ENCODE measurements at places on chromosomes 2 and 18. TPM values are rescaled to one million over a fixed set of nuclear protein-coding genes. Genes with fewer than 3 reads are reported as not detected.

DNA sequence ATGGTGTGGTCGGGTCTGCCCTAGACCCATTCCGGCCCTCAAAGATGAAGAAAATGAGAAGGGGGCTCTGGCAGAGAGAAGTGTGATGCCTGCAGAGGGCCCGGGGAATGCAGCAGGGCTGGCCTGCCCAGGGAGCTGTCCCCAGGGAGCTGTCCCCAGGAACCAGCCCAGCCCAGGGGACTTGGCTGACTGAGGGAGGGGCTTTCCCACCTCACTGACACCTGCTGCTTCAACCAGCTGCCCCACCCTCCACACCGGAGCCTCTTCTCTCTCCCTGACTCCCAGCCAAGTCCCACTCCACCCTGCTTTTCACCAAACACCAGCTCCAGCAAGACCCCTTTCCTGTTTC lies 111.2 kb downstream of the STPG4 start:
- H3K27me3 ChIP-seq: no peaks in the 10 kb centered on the region
- peaks cover 33% of the 10 kb centered on the region for H3K36me3 ChIP-seq
- H3K4me1 ChIP-seq: peaks cover 8% of the 10 kb centered on the region
- DNase-seq: no peak
- H3K4me3 ChIP-seq: no peak overlapping the region
- no peak overlapping the region for H3K27ac ChIP-seq

- H3K27ac ChIP-seq: no peak overlapping the region
- H3K36me3 ChIP-seq: peaks cover 11% of the 10 kb centered on the region
- peaks cover 28% of the 10 kb centered on the region for H3K4me1 ChIP-seq
- no peaks in the 10 kb centered on the region for H3K27me3 ChIP-seq
Measured at GRCh38 chr2:240570531-240571313, 2.4 kb downstream of the RNPEPL1 start.

- H3K4me3 ChIP-seq: no peak overlapping the region
- no peaks in the 10 kb centered on the region for H3K36me3 ChIP-seq
- no peaks in the 10 kb centered on the region for H3K4me1 ChIP-seq
- H3K27me3 ChIP-seq: peaks cover 7% of the 10 kb centered on the region
Measured at GRCh38 chr2:26540961-26541360, 63.0 kb upstream of the OTOF start.

DNA sequence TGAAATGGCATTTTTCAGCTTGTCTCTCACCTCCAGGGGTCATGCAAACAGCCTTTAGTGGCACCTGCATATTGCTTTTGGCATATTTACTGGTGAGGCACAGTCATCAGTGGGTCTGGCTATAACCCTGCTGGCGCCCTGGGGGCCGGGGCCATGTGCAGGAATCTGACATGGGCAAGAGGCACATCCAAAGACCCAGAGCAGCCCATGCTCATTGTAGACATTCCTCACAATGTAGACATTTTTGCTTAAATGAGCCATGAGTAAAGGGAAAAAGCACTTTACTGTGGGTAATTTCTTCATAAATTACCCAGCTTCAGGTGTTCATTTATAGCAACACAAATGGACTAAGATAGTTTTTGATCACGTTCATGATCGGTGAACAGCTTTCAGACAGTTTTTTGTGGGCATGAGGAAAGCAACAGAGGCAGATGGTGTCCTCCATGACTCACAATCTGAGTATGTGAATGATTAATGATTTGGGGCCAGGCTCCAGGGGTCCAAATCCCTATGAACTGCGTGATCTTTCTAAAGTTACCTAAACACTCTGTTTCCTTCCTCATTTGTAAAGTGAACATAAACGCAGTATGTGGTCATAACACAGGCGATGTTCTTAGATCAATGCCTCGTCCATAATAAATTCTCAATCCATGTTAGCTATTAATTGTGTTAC lies 85.8 kb downstream of the LIPG start:
- no peak overlapping the region for H3K27ac ChIP-seq
- no peak overlapping the region for H3K4me3 ChIP-seq
- no peaks in the 10 kb centered on the region for H3K4me1 ChIP-seq
- DNase-seq: no peak
- H3K36me3 ChIP-seq: no peaks in the 10 kb centered on the region

CKAP2L gene
- total RNA-seq: 17.9 TPM

DNA sequence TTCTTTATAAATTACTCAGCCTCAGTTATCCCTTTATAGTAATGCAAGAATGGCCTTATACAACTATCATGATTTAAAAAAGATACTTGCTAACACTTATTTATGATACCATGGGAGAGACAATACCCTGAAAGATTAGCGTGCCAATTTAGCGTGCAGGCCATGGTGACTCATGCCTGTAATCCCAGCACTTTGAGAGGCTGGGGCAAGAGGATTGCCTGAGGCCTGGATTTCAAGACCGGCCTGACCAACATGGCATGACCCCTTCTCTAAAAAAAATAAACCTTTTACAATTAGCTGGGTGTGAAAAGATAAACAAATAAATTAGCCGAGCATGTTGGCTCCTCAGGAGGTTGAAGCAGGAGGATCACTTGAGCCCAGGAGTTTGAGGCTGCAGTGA lies 493.4 kb upstream of the FSIP2 start:
- H3K36me3 ChIP-seq: no peaks in the 10 kb centered on the region
- DNase-seq: no peak
- no peaks in the 10 kb centered on the region for H3K27me3 ChIP-seq
- H3K4me1 ChIP-seq: no peaks in the 10 kb centered on the region
- no peak overlapping the region for H3K4me3 ChIP-seq

- no peaks in the 10 kb centered on the region for H3K27me3 ChIP-seq
- H3K27ac ChIP-seq: no peak overlapping the region
- no peak for DNase-seq
- H3K4me1 ChIP-seq: peaks cover 5% of the 10 kb centered on the region
- peaks cover 32% of the 10 kb centered on the region for H3K36me3 ChIP-seq
Measured at GRCh38 chr2:26114151-26114550, 58.7 kb upstream of the GAREM2 start.

GRCh38 chr2:179592167-179592936 lies 269.1 kb downstream of the ZNF385B start:
- H3K36me3 ChIP-seq: no peaks in the 10 kb centered on the region
- no peak overlapping the region for H3K4me3 ChIP-seq

- H3K4me3 ChIP-seq: no peak overlapping the region
- no peak for DNase-seq
- no peaks in the 10 kb centered on the region for H3K4me1 ChIP-seq
- H3K36me3 ChIP-seq: no peaks in the 10 kb centered on the region
- no peaks in the 10 kb centered on the region for H3K27me3 ChIP-seq
Measured at GRCh38 chr18:24985586-24985985, 366.4 kb downstream of the ZNF521 start.

DNA sequence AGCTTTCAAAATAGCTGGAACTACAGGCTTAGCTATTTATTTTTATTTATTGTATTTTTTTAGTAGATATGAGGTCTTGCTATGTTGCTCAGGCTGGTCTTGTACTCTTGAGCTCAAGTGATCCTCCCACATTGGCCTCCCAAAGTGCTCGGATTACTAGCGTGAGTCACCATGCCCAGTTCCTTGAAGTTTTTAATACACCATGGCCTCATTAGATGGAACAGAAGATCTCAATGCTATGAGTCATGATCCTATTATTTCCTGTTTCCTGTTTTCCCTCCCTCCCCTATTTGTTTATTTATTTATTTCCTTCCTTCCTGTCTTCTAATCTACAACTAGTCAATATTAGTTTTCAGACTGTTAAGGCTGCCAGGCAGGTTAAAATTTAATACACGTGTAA lies 309.0 kb downstream of the CMPK2 start:
- no peaks in the 10 kb centered on the region for H3K36me3 ChIP-seq
- no peak overlapping the region for H3K4me3 ChIP-seq
- H3K27ac ChIP-seq: no peak overlapping the region
- H3K27me3 ChIP-seq: no peaks in the 10 kb centered on the region
- no peaks in the 10 kb centered on the region for H3K4me1 ChIP-seq

GRCh38 chr18:49359732-49360444 lies 100.6 kb downstream of the DYM start:
- no peak overlapping the region for H3K4me3 ChIP-seq
- H3K36me3 ChIP-seq: peaks cover 17% of the 10 kb centered on the region

PROM2 gene
- 1.4 TPM for total RNA-seq

- H3K27me3 ChIP-seq: no peaks in the 10 kb centered on the region
- no peak for DNase-seq
- peaks cover 56% of the 10 kb centered on the region for H3K4me1 ChIP-seq
- H3K36me3 ChIP-seq: peaks cover 10% of the 10 kb centered on the region
Measured at GRCh38 chr18:51168026-51168742, 29.3 kb downstream of the MEX3C start.

GRCh38 chr18:63137999-63138435 lies 181.6 kb downstream of the BCL2 start:
- DNase-seq: peak; percentile 84
- H3K27ac ChIP-seq: peak overlapping the region; percentile 90
- H3K4me3 ChIP-seq: peak overlapping the region; percentile 82
- no peaks in the 10 kb centered on the region for H3K27me3 ChIP-seq
- H3K4me1 ChIP-seq: peaks cover 55% of the 10 kb centered on the region

ATP5F1A gene
- total RNA-seq: 443 TPM

DNA sequence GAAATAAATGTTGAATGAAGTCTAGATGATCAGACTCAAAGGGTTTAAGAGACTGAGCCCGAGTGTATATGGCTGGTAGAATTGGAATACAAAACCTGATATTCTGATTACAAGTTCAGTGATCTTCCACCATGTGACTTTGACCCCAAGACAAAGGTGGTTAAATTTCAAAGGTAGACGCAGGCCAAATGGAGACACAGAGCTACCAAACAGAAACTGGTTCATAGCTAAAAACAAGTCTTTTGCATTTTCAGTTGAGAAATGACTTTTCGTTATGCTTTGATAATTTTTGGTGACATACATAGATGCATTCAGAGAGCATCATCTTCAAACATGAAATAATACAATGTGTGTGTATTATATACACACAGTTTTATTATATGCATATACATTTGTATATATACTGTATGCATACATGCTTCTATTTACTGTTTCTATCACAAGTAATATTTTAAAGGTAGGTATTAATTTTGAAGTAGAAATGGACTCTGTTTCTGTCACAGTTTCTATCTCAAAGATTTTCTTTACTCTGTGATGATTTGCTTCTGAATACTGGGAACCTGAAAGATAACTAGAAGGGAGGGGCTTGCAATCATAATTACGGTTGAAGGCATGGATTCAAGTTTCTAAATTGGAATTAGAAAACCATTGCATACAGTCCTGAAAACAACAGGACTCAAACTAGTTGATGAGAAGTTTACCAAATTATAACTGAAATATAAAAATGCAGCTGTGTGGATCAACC lies 142.3 kb downstream of the ABCA12 start:
- DNase-seq: no peak
- H3K4me3 ChIP-seq: no peak overlapping the region
- H3K36me3 ChIP-seq: no peaks in the 10 kb centered on the region
- no peaks in the 10 kb centered on the region for H3K27me3 ChIP-seq
- no peak overlapping the region for H3K27ac ChIP-seq

GRCh38 chr2:29000481-29000880 lies 19.4 kb downstream of the TOGARAM2 start:
- peak; percentile 82 for DNase-seq
- no peak overlapping the region for H3K27ac ChIP-seq
- peaks cover 9% of the 10 kb centered on the region for H3K27me3 ChIP-seq
- H3K4me1 ChIP-seq: peaks cover 18% of the 10 kb centered on the region

GRCh38 chr2:30414961-30415360 lies 32.1 kb upstream of the LCLAT1 start:
- no peak overlapping the region for H3K27ac ChIP-seq
- no peak for DNase-seq
- no peaks in the 10 kb centered on the region for H3K36me3 ChIP-seq
- peaks cover 23% of the 10 kb centered on the region for H3K4me1 ChIP-seq
- no peaks in the 10 kb centered on the region for H3K27me3 ChIP-seq

RGPD5 gene
- 29.7 TPM for total RNA-seq

DNA sequence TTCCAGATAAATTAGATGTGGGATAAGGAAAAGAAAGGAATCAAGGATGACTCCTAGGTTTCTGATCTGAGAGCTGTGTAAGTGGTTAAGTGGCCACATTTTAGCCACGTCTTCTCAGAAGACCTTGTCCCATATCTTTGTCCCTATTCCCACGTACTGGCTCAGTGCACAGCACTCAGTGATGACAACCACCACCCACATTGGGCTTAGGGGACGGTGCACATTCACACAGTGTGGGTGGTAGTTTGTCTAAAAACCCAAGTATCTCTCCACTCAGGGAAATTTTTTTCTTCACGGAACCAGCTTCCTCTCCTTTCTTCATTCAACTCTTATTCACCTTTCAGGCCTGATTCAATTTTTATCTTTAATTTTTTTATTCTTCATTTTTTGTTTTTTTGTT lies 30.6 kb upstream of the GCC2 start:
- no peaks in the 10 kb centered on the region for H3K36me3 ChIP-seq
- no peaks in the 10 kb centered on the region for H3K4me1 ChIP-seq
- H3K4me3 ChIP-seq: no peak overlapping the region
- H3K27me3 ChIP-seq: peaks cover 10% of the 10 kb centered on the region
- no peak overlapping the region for H3K27ac ChIP-seq
- DNase-seq: no peak

REG3A gene
- not detected for total RNA-seq

SCN9A gene
- total RNA-seq: not detected

IL18RAP gene
- total RNA-seq: 15.0 TPM

CD8A gene
- total RNA-seq: 1.3 TPM

DNA sequence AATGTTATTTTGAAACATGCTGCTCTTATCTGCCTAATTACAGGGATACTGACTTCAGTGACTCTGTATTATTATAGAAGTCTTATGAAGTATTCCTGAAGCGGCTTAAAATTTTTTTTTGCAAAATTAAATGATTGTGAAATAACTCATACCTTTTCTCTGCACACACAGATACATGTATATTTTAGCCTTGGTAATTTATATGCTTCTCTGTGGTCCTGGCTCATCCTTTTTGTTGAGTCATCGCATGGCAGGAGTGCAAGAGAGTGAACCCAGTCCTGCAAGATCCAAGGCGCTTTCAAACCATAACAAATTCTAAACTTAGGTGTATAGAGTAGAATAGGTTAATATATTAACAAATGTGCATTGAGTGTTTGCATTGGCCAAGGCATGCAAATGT lies 8.6 kb downstream of the CCNT2 start:
- H3K27me3 ChIP-seq: no peaks in the 10 kb centered on the region
- no peak overlapping the region for H3K27ac ChIP-seq
- peaks cover 25% of the 10 kb centered on the region for H3K36me3 ChIP-seq

DNA sequence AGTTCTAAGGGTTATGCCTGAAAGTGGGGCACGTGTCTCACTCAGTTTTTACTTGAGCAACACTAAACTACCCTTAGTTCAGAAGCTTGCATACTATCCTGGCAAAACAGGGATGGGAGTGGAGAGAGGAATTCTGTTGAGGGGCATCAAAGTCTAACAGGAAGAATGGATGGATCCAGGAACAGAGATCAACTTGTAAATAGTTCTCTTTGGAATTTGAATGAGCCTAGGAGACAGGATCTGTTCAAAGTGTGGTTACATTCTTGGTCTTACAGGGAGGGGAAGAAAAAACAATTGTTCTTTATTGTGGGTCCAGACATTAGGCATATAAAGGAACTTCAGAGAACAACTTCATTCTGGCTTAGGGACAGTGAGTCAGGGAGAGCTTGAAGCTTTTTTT lies 560.2 kb downstream of the CNTNAP5 start:
- no peaks in the 10 kb centered on the region for H3K27me3 ChIP-seq
- H3K27ac ChIP-seq: no peak overlapping the region
- DNase-seq: no peak
- no peaks in the 10 kb centered on the region for H3K36me3 ChIP-seq

- peak overlapping the region; percentile 15 for H3K4me3 ChIP-seq
- no peak overlapping the region for H3K27ac ChIP-seq
- H3K27me3 ChIP-seq: peaks cover 3% of the 10 kb centered on the region
- DNase-seq: peak; percentile 57
- peaks cover 14% of the 10 kb centered on the region for H3K4me1 ChIP-seq
- no peaks in the 10 kb centered on the region for H3K36me3 ChIP-seq
Measured at GRCh38 chr2:197934934-197935289, 130.5 kb downstream of the PLCL1 start.

C2orf72 gene
- 0.66 TPM for total RNA-seq

GPR45 gene
- not detected for total RNA-seq

TCF23 gene
- total RNA-seq: not detected
